HepG2 (cell line): ENCODE measurements at places on chromosomes 5 and 9. TPM values are rescaled to one million over a fixed set of nuclear protein-coding genes. Genes with fewer than 3 reads are reported as not detected.
A peak's percentile ranks its signal among the peaks of the same experiment; 100 is the strongest.

NR5A1 gene
- total RNA-seq: 38.8 and 44.7 TPM in 2 replicates

- H3K27me3 ChIP-seq: no peaks in the 10 kb centered on the region
- no peaks in the 10 kb centered on the region for H3K36me3 ChIP-seq
- DNase-seq: no peak
- H3K4me1 ChIP-seq: no peaks in the 10 kb centered on the region
Measured at GRCh38 chr5:107919361-107919760, 248.6 kb upstream of the EFNA5 start.

CAVIN4 gene
- total RNA-seq: 0.53 and 1.00 TPM in 2 replicates

DNA sequence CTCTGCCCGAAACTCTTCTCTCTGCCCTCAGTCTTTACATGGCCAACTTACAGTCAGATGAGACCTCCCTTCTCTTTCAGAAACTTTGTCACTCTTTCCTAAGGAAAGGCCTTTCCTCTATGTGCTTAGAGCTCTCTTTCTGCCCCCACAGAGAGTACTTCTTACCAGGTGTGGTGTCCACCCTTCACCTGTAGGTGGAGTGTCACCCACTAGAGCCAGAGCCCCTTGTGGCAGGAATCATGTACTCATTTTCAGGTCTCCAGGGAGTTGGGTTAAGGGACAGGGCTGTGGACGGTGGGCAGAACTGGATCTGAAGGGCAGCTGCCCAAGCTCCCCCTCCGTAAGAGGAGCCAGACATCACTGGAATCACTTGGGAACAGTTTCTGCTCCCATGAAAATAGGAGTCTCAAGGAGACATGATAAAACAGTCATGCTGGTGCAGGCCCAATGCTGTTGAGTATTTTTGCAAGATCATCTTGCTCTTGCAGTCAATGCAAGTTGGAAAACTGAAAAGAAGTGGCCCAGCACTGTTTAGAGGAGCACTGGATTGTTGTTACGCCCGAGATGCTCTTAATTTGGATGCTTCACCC lies 436.7 kb downstream of the ZSWIM6 start:
- peak; percentile 70 for DNase-seq
- H3K4me3 ChIP-seq: no peak overlapping the region
- H3K27me3 ChIP-seq: no peaks in the 10 kb centered on the region; the same call in 1 of the 2 replicates
- no peak overlapping the region for H3K27ac ChIP-seq

GRCh38 chr9:72586388-72587130 lies 65.2 kb downstream of the TMC1 start:
- no peak overlapping the region for H3K4me3 ChIP-seq
- H3K27ac ChIP-seq: no peak overlapping the region
- H3K27me3 ChIP-seq: no peaks in the 10 kb centered on the region
